Occipital lobe (tissue), 3 donors: ENCODE measurements at places on chromosomes 4 and X.
A peak's percentile ranks its signal among the peaks of the same experiment; 100 is the strongest.

DNA sequence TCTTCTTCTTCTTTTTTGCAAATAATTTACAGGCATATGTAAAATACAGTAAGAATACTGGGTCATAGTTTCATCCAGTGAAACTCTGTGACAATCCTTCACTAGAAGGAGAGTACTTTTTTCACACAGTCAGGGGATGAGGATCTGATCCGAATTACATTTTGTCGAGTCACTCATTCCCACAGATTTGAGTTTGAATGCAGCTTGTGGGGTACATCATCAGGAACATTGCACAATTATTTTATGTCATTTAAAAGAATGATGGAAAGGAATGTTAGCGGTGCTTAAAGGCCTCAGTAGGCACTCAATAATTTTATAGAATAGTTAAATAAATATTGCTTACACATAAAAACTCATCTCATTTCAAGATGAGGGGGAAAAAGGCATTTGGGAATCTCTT is 88.6 kb downstream of the CHRNA9 start:
- no peak for DNase-seq

- no peak for DNase-seq
Observed at GRCh38 chr4:85358831-85359230, 116.1 kb upstream of the ARHGAP24 start.

GRCh38 chr4:104472766-104473165 is 21.9 kb downstream of the CXXC4 start:
- DNase-seq = no peak

- no peak for DNase-seq
Observed at GRCh38 chr4:15232366-15233263, 195.2 kb upstream of the C1QTNF7 start.

DNA sequence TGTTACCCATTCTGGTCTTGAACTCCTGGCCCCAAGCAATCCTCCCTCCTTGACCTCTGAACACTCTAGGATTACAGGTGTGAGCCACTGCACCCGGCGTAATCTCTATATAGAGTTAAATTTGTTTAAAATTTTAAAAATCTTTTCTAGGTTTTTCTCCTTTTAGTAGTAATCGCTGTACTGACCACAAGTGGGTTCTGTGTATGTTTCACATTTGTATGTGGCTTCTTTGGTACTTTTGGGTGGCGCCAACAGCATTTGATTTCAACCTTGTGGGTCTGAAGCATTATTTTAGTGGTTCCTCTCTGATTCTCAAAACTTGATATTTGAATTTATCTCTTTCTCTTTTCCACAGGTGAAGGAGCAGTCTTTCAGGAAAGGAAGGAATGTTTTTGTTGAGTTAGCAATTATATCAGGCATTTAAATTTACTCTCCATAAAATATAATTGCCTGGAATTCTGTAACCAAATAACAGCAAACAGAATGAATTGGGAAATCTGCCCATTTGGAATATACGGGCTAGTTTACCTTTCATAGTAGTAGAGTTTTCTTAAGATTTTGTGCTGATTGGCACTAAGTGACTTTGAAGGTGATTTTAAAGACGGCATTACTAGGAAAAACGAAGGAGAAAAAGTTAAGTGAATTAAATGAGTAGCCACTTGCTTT is 29.5 kb downstream of the ARHGAP10 start:
- no peak for DNase-seq

DNA sequence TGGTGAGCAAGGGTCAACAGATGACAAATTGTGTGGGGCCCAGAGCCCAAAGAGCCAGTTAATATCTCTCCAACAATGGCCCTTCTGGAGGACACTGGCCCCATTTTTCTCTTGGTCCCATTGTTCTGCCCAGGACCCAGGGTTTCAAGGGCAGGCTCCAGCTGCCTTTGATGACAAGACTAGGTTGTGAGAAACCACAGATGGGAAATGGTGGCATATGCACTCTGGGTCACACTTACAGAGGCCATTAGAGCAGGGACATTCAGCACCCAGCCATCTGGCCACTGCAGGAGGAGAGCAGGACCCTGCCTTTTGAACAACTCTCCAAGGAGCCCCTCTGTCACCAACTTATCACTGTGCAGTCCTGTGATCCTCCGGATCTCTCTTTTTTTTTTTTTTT is 49.7 kb upstream of the KIAA1210 start:
- DNase-seq = no peak

- no peak for DNase-seq
Observed at GRCh38 chr4:119204916-119205315, 7.6 kb upstream of the USP53 start.

DNA sequence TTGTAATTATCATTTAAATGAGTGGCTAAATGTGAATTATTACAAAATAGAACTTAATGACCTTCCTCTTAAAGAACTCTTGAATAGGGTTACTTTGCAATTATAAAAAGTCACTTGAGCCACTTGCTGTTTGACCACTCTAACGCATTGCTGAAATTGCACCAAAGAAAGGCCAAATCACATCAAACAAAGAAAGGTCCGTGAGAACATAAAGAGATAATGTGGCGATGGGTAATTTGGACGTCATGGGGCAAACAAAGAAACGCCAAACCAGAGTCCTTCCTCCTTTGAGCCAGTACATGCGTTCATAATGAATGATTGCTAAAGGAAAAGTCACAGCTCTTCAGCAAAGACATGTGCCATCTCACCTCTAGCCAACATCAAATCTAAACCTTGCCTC is 229.8 kb upstream of the STS start:
- no peak for DNase-seq

GRCh38 chr4:123480706-123481418 is 84.3 kb downstream of the SPRY1 start:
- no peak for DNase-seq

GRCh38 chr4:25320336-25320735 is 7.8 kb downstream of the ZCCHC4 start:
- no peak for DNase-seq

DNA sequence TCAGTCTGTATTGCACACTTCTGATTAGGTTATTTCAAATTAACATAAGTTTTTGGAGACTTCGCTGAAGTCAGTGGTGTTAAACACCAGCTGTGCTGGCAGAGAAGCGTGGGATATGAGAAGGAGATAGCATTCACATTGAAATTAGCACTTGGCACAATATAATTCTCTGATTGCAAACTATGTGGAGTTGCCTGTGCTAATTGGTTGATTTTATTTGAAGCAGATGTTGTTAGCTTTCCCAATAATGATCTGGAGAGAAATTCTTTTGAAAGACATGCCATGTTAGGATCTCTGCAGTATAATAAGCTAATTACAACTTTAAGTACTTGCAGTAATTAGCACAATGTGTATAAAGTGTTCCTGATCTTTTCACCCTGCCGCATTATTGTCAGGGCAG is 367.4 kb upstream of the ARX start:
- DNase-seq = no peak

DNA sequence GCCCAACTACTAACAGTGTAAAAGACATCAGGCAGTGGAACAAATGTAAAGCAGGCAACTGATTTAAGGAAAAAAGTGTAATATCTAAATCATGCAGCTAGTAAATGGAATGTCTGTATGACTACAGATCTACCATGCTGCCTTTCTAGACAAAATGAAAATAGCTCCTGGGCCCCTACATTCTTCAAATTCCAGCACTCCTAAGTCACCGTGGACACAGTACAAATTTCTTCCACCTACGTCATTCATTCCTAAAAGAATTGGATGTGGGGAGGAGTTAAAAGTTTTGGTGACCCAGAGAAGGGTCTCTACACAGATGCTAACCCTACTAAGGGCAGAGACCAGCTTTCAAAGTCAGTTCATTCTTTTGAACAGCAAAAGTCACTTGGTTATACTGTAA is 137.2 kb upstream of the ARHGEF9 start:
- no peak for DNase-seq

- DNase-seq = no peak
Observed at GRCh38 chrX:100748108-100748507, 16.2 kb upstream of the SYTL4 start.

DNA sequence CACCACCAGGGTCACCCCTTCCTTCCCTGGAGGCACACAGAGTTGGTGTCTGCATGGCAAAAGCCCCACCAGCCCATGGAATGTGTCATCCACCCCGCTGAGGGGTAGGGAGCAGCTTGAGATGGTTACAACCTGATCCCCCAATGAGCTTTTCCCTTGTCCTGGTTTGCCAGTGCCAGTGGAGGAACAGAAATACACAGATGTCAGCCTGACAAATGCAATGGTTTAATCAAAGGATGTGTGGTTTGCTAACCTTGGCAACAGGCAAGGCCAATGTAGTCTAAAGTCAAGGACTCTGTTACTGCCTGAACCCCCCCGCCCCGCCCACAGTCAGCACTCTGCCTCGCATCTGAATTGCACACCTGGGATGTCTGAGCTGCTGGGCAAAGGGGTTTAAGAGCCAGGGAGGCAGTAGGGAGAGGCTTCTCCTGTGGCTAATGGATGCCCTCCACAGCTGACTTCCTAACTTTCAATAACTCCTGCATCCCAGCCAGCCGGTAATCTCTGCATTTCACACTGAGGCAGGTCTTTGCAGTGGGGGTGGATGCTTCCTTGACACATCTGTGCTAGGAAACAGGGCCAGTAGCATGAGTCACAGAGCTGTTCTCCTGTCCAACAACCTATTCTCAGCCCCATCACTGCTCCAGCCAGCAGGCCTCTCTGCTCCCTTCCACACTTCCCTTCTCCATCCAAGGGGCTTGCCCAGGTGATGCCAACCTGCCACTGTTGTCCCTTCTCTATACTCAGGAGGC is 137.5 kb downstream of the AMMECR1 start:
- peak; percentile 50 for DNase-seq

DNA sequence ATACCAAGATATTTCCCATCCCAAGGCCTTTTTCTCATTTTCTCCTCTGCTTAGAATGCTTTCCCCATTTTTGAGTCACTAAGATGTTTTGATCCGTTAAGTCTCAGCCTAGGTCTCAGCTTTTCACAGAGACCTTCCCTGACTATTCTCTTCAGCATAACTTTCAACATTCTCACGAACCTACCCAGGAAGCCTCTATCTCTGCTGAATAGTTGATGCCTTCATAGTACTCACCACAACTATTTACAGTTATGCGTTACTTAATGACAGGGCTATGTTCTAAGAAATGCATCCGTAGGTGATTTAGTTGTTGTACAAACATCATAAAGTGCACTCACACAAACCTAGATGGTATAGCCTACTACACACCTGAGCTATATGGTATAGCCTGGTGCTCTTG is 64.5 kb downstream of the ARL9 start:
- no peak for DNase-seq

- peak; percentile 11 for DNase-seq
Observed at GRCh38 chrX:140764401-140764919, 54.9 kb downstream of the LINC00632 start.

DNA sequence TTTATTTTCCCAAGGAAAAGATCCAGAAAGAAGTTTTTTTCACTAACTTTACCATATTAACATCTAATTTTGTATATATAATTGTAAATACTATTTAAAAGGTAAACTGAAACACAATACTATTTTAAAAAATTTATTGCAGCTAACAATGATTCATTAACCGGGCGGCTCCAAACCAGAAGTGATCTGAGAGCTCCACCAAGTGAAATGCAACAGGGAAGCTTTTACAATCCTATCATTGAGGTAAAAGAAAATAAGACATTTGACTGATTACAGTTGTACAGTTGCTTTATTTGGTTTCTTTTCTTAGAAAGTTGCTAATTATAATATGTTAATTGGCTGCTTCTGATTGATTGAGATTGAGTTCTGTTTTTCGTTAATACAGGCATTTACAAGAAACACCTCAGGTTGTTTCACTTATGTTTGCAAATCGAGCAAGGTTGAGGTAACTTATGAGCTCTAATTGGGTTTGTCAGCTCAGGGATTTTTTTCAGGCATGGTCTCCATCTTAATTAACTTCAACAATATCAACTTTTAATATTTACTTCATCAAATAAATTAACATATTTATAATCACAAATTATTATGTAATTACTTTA is 220.2 kb upstream of the UGT8 start:
- DNase-seq = no peak

DNA sequence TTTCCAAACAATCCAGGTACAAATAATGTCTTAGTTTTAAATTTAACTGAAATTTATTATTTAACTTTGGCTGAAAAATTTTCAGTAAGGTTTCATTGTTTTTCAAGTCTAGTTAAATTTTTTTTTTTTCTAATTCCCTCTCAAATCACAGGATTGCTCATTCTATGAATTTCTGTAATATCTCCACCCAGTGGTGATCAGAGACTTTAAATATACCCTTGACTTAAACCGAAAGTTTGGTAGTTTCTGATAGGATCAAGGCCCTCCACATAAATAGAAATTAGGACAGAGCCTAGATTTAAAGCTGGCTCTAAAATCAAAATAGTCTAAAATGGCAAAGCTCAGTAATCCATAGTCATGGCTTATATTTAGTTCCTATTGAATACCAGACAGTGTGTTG is 175.4 kb downstream of the TBCK start:
- DNase-seq = no peak

GRCh38 chr4:86856896-86857295 is 7.7 kb upstream of the SLC10A6 start:
- DNase-seq = no peak

- DNase-seq = no peak
Observed at GRCh38 chr4:7180938-7181337, 11.4 kb upstream of the SORCS2 start.

GRCh38 chr4:120692964-120693363 is 229.6 kb downstream of the PRDM5 start:
- DNase-seq = no peak

DNA sequence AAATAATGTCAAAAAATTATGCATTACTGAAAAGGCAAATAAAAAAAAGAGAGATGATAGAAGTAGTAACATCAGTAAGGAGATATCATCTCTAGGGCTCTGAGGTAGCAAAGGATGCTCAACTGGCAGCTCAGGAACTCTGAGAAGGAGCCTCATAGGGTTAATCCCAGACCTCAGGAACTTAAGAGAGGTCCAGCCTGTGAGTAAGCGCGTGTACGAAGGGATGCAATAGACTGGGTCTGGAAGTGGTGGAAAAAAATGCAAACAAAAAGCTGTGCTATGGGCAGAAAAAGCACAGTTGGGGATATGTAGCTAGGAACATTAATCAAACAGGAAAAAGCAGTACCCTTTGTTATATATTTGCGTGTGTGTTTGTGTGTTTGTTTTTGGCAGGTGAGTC is 282.0 kb downstream of the GALNTL6 start:
- no peak for DNase-seq

- DNase-seq = peak; percentile 24
Observed at GRCh38 chrX:18873189-18873791, 110.6 kb downstream of the PHKA2 start.

GRCh38 chr4:41332510-41333054 is 75.9 kb downstream of the UCHL1 start:
- no peak for DNase-seq

DNA sequence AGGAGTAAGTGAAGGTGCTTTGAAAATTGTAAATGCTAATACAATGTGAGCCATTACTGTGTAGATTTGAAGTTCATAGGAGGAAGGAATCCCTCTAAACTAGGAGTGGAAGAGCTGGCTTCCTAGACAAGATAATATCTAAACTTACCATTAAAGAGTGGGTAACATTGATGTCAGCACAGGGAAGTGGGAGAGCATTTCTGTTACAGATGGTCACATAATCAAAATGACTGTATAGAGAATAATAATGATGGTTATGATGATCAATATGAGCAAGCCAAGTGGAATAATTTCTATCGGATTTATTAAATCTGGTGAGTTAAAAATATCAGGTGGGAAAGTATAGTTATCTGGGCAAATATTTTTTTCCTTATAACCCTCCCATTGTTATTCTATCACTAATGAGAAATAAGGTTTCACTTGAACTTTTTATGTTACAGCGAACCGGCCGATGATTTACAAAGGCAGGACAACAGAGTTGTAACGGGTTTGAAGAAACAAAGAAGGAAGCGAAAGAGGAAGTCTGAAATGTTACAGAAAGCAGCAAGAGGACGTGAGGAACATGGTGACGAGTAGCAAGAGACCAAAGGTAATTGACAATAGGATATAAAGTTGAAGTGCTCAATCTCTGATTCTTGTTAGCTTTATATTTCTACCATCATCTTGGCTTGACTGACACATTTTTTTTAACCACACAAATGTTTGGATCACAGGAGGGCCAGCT is 43.5 kb downstream of the FMR1NB start:
- DNase-seq = no peak
